ENCODE measurements at places on chromosomes 3 and 15. TPM values are rescaled to one million over a fixed set of nuclear protein-coding genes. Genes with fewer than 3 reads are reported as not detected.

Gene CCDC39
- 0.32 TPM for total RNA-seq

Gene COL7A1
- 0.48 TPM for total RNA-seq

Gene AGTR1
- total RNA-seq = 20.3 TPM

Gene BFSP2
- not detected for total RNA-seq

Gene ROPN1
- not detected for total RNA-seq

Gene FGD5
- 18.7 TPM for total RNA-seq

Gene RBM5
- 214 TPM for total RNA-seq

Gene CTDSPL
- total RNA-seq = 40.0 TPM

DNA sequence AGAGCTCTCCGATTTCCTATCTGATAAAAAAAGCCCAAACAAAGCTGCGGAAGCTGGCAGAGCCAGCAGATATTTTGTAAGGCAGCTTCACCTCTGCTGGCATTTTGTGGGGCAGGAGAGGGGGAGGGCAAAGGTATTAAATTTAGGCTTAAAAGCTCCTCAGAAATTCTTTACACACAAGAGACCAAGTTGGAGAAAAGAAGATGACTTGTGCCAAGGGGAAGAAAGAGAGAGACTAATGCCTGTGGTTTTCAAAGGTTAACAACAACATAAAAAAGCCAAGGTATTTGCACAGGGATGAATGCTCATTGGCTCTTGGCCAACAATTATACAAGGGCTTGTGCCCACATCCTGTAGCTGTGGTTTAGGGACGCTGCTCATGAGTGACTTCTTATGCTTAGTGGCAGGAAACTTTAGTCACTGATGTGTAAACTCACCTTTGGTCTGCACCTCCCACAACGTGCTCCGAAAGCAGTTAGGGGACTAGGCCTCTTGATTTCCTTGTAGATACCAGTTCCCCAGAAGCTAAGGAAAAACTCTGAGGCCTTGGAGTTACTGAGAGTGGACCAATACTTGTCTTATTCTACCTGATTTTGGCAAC lies 152.9 kb downstream of the TPRG1 start:
- no peaks in the 10 kb centered on the region for H3K27me3 ChIP-seq
- no peak overlapping the region for H3K4me3 ChIP-seq
- no peak for DNase-seq

DNA sequence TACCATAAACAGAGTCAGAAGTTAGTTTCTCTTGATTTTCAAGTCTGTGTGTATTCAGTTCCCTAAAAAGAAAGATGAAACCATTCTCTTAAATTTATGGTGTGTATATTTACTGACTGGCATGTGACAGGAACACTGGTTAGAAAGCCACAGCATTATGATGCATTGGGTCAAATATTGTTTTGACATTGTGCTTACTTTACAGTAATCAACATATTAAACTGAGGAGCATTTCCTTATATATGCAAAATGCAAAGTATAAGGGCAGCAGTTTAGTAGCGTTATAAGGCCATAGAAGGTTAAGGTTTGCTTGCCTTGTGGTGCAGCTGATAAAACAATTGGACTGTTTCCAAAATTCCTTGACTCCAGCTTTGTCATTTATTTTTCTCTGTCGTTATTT lies 72.9 kb downstream of the EPHA3 start:
- no peaks in the 10 kb centered on the region for H3K4me1 ChIP-seq
- no peak overlapping the region for H3K27ac ChIP-seq
- H3K36me3 ChIP-seq = no peaks in the 10 kb centered on the region
- no peak for DNase-seq

DNA sequence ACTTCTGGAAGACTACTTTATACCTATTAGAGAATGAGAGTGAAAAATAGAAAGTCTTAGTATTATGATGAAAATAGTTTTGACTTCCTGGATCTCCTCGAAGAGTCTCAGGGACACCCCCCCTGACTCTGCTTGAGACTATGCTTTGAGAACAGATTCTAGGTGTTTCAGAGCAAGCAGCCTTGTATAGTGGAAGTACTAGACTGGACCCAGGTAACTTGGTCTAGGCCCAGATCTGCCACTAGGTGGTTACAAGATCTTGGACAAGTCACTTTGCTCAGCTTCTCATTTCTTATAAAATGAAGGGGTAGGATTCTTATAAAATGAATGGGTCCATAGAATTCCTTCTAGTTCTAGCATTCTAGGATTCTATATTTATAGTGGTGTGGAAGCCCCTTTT lies 9.1 kb downstream of the ABHD5 start:
- H3K4me3 ChIP-seq = no peak overlapping the region
- peaks cover 4% of the 10 kb centered on the region for H3K4me1 ChIP-seq
- no peak overlapping the region for H3K27ac ChIP-seq
- H3K27me3 ChIP-seq = no peaks in the 10 kb centered on the region

DNA sequence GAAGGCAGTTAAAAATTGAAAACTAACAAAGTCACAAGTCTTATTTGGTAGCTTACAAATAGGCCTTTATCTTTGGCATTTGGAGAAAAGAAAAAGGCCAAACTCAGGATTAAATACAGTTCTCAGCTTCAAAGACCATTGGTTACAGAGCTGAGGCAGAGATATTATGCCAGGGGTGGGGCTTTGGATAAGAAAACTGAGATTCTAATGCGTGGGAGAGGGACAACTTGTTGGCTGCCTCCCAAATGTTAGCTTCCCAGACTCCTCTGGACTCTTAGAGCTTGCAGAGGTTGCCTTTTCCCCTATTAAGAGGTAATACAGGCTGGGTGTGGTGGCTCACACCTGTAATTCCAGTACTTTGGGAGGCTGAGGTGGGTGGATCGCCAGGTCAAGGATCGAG lies 231.8 kb downstream of the SQOR start:
- no peaks in the 10 kb centered on the region for H3K36me3 ChIP-seq
- H3K27me3 ChIP-seq = no peaks in the 10 kb centered on the region
- no peak overlapping the region for H3K4me3 ChIP-seq
- no peak for DNase-seq
- no peak overlapping the region for H3K27ac ChIP-seq
- H3K4me1 ChIP-seq = no peaks in the 10 kb centered on the region

DNA sequence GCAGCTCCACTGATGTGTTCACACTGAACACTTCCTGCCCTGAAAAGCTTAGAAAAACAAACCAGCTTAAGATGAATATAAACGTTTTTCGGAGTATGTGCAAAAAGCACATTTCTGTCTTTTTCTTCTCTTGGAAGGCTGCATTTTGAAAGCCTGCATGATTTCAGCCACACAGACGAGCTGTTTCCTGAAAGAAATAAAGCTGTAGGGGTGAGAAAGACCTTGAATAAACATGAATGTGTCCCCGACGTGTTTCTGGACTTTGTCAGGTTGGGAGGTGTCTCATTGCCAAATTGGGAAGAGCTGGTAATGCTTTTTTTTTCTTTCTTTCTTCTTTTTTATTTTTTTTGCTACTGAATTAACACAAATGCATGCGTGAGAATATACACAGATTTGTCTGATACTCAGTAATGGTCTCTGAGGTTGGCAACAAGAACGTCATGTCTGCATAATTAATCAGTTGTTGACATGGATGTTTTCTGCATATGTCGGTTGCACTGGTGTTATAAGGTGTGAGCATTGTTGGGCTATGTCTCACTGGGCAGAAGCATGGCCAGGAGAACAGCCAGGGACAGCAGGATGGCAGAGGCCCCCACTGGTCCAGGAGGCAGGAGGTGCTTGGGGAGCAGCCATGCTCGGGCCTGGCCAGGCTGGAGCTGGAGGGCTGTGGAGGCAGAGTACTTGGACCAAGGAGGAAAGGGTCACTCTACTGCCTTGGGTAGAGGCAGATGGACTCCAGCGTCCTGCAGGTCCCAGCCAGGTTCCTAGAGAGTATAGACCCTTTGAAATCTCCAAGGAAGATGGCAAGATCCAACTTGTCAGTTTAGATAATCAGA lies 39.0 kb downstream of the ADAMTSL3 start:
- no peaks in the 10 kb centered on the region for H3K27me3 ChIP-seq
- no peak for DNase-seq
- H3K27ac ChIP-seq = no peak overlapping the region

GRCh38 chr3:129838086-129838485 lies 55.4 kb downstream of the TMCC1 start:
- H3K27ac ChIP-seq = no peak overlapping the region
- no peaks in the 10 kb centered on the region for H3K27me3 ChIP-seq
- DNase-seq = no peak
- no peaks in the 10 kb centered on the region for H3K4me1 ChIP-seq

GRCh38 chr3:47909607-47910006 lies 106.6 kb downstream of the MAP4 start:
- no peak for DNase-seq
- no peak overlapping the region for H3K27ac ChIP-seq
- H3K4me3 ChIP-seq = no peak overlapping the region
- H3K4me1 ChIP-seq = no peaks in the 10 kb centered on the region
- H3K27me3 ChIP-seq = no peaks in the 10 kb centered on the region

DNA sequence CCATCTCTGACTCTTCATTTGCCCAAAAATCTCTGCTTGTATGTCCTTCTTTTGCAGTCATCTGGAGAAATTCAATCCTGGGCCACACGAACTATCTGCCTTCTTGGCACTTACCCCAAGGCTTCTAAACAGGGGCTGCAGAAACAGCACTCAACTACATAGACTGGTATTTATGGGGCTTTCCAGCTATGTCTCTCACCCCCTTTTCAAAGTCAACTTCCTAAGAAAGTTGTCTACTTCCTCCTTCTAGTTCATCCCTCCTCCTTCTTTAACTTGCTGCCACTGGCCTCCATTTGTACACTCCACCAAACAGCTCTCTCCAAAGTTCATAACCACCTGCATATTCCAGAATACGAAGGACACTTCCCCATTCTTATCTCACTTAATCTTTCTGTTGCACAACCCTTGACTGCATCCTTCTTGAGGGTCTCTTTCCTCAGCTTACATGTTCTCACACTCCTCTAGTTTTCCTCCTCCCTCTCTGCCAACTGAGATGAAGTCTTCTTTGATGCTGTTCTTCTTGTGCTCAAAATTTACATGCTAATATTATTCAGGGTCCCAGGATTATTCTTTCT lies 55.2 kb downstream of the PLD1 start:
- peaks cover 9% of the 10 kb centered on the region for H3K4me1 ChIP-seq
- no peaks in the 10 kb centered on the region for H3K36me3 ChIP-seq
- H3K27ac ChIP-seq = no peak overlapping the region
- H3K27me3 ChIP-seq = no peaks in the 10 kb centered on the region

- H3K36me3 ChIP-seq = no peaks in the 10 kb centered on the region
- DNase-seq = no peak
- H3K27me3 ChIP-seq = no peaks in the 10 kb centered on the region
- H3K4me1 ChIP-seq = peaks cover 12% of the 10 kb centered on the region
Observed at GRCh38 chr15:88998980-88999713, 86.0 kb upstream of the MFGE8 start.

DNA sequence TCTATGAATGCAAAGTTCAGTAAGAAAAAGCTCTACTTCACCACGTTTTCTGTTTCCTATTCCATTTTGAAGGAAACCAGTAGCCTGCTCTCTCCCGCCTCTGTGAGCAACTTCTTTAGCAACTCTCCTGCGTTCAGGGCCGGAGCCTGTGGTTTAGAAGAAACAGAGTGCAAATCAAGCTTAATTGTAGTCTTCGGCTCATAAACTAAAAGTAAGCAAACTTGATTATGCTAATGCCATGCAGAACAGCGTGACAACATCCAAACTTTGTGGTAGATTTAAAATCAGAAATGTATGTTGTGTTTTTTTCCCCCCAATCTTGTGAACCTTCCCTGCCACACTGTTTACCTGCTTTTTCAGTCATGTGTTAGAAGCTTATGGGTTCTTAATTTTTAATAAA lies 87.4 kb downstream of the SEMA6D start:
- no peaks in the 10 kb centered on the region for H3K27me3 ChIP-seq
- H3K36me3 ChIP-seq = no peaks in the 10 kb centered on the region
- no peak overlapping the region for H3K4me3 ChIP-seq
- H3K4me1 ChIP-seq = no peaks in the 10 kb centered on the region
- no peak for DNase-seq

DNA sequence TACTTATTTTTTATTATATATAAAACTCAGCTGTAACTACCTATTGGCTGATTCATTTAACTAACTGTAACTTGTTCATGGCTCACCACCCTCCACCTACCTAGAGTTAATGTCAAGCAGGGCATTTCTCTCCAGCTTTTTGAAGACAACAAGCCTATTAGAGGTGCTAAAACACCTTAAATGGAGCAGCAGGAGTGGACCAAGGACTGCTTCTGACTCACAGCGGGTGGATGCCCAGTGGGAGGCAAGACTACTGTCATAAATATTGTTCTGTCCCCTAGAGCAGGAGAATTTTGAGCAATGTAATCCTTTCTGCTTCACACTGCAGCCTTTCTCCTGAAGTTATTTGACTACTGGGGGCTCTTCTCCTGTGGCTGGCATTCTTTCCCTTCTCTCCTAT lies 146.9 kb downstream of the CLSTN2 start:
- no peak overlapping the region for H3K4me3 ChIP-seq
- no peaks in the 10 kb centered on the region for H3K36me3 ChIP-seq
- H3K27ac ChIP-seq = no peak overlapping the region
- no peaks in the 10 kb centered on the region for H3K27me3 ChIP-seq

DNA sequence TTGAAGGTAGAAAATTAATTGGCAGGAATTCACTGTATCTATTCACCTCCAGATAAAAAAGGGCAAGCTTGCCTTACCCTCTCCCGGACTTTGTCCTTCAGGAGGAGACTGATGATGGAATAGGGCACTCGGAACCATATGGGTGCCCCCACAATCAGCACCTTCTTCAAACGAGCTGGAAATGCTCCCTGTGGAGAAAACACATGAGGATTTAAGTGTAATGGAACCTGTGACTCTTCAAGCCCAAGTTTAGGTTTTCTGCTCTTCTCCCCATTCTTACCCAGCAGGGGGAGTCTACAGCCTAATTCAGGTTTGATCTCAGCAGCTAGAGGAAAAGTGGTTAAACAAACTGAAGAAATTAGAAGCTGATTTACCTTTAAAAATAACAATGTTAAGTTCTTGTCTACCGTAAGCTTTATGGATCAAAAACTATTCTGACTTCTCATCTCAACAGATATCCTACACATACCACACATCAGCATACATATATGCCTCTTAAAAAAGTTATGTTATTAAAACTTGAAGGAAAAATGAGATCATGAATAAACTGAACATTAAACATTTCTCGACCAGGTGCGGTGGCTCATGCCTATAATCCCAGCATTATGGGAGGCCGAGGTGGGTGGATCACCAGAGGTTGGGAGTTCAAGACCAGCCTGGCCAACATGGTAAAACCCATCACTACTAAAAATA lies 57.5 kb upstream of the SIN3A start:
- no peak overlapping the region for H3K27ac ChIP-seq
- DNase-seq = no peak
- H3K27me3 ChIP-seq = no peaks in the 10 kb centered on the region
- no peak overlapping the region for H3K4me3 ChIP-seq
- no peaks in the 10 kb centered on the region for H3K4me1 ChIP-seq
- H3K36me3 ChIP-seq = peaks cover 4% of the 10 kb centered on the region

- no peaks in the 10 kb centered on the region for H3K4me1 ChIP-seq
- H3K4me3 ChIP-seq = no peak overlapping the region
- H3K27ac ChIP-seq = no peak overlapping the region
- no peaks in the 10 kb centered on the region for H3K27me3 ChIP-seq
- no peak for DNase-seq
- H3K36me3 ChIP-seq = no peaks in the 10 kb centered on the region
Observed at GRCh38 chr3:170211668-170212067, 10.6 kb upstream of the PRKCI start.

- no peak overlapping the region for H3K4me3 ChIP-seq
- H3K27ac ChIP-seq = peak overlapping the region; percentile 86
- H3K4me1 ChIP-seq = no peaks in the 10 kb centered on the region
- H3K36me3 ChIP-seq = no peaks in the 10 kb centered on the region
Observed at GRCh38 chr15:99174567-99175395, 69.9 kb downstream of the SYNM start.

All from breast epithelium (tissue), 4 donors.